ENCODE measurements at places on chromosomes 3 and 15.

DNA sequence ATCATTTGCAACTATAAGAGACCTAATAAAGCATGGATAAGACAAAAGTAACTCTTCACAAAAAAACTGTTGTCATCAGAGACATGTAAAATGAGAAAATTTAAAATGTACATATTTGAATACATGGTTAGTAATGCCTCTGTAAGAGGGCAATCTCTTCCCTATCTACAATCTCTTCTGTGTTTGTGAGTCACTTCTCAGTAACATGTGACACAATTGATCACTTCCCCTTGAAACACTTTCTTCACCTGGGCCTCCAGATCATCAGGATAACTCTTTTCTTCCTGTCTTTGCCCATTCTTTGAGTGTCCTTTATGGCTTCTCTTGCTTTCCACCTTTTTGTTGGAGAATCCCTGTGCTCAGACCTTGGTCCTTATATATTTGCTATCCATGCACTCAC lies 50.4 kb downstream of the TFDP2 start:
- DNase-seq, result no peak

- no peak for DNase-seq
Measured at GRCh38 chr3:151303751-151304150, 12.9 kb downstream of the GPR87 start.

- DNase-seq, result no peak
Measured at GRCh38 chr3:53944028-53944427, 52.4 kb upstream of the SELENOK start.

- no peak for DNase-seq
Measured at GRCh38 chr15:66708389-66708788, 6.4 kb downstream of the SMAD6 start.
